ENCODE measurements at places on chromosomes 12 and 14.

GRCh38 chr12:100114574-100114973, 28.1 kb downstream of the BLTP3B start:
- H3K4me1 ChIP-seq = no peaks in the 10 kb centered on the region
- no peak overlapping the region for H3K27ac ChIP-seq
- DNase-seq = no peak
- no peak overlapping the region for H3K4me3 ChIP-seq

GRCh38 chr14:28764257-28765160, 2.1 kb upstream of the FOXG1 start:
- DNase-seq = no peak
- H3K4me3 ChIP-seq = no peak overlapping the region
- H3K27ac ChIP-seq = no peak overlapping the region
- no peaks in the 10 kb centered on the region for H3K36me3 ChIP-seq
- H3K27me3 ChIP-seq = no peaks in the 10 kb centered on the region

- peak overlapping the region; percentile 77 for H3K4me3 ChIP-seq
- no peaks in the 10 kb centered on the region for H3K36me3 ChIP-seq
- peaks cover 23% of the 10 kb centered on the region for H3K4me1 ChIP-seq
Observed at GRCh38 chr14:81219759-81220579, 790 bp downstream of the GTF2A1 start.

GRCh38 chr12:6178981-6179761, 21.0 kb upstream of the CD9 start:
- peaks cover 40% of the 10 kb centered on the region for H3K4me1 ChIP-seq
- H3K4me3 ChIP-seq = no peak overlapping the region
- H3K36me3 ChIP-seq = no peaks in the 10 kb centered on the region
- peak; percentile 50 for DNase-seq
- H3K27me3 ChIP-seq = no peaks in the 10 kb centered on the region

DNA sequence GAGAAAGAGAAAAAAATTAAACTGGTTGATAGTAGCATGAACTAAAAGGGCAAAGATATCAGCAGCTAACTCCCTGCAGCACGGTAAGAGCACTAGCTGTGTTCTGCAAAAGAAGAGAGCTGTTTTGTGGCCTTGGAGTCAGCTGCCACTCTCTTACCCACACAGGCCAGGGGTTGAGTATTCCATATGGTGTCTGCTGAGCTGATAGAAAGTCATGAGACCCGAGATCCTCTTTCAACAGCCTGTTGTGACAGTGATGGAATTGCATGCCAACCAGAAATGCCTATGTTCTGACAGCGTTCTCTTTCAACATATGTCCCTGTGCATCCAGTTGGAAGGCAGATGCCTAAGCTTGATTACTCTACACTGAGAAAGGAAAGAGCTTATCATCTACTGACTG, 39.9 kb downstream of the TMTC1 start:
- no peak overlapping the region for H3K27ac ChIP-seq
- H3K27me3 ChIP-seq = no peaks in the 10 kb centered on the region
- no peaks in the 10 kb centered on the region for H3K36me3 ChIP-seq

DNA sequence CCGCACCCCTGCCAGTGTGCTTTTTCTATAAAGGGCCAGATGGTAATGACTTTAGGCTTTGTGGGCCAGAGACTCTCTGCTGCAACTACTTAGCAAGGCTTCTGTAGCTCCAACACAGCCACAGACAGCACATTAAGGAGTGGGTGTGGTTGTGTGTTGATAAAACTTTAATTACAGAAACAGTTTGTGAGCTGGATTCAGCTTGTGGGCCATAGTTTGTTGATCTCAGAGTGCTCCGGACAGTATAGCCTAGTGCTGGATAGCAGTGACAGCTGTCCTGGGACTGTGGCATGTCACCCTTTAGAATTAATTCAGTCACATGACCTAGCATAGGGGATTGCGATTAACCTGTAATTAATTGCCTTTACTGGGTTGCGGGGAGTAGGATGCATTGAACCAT, 109.7 kb downstream of the ZNF664 start:
- no peak overlapping the region for H3K4me3 ChIP-seq
- H3K27ac ChIP-seq = no peak overlapping the region
- H3K4me1 ChIP-seq = 0 out of 2 replicates have a peak, but pooled peaks cover 3% of the 10 kb centered on the region
- H3K27me3 ChIP-seq = no peaks in the 10 kb centered on the region
- no peak for DNase-seq

GRCh38 chr14:59245809-59246295, 57.4 kb downstream of the DAAM1 start:
- no peaks in the 10 kb centered on the region for H3K36me3 ChIP-seq
- no peak for DNase-seq
- no peak overlapping the region for H3K27ac ChIP-seq
- H3K4me1 ChIP-seq = peaks cover 10% of the 10 kb centered on the region
- no peak overlapping the region for H3K4me3 ChIP-seq

- DNase-seq = no peak
- no peak overlapping the region for H3K27ac ChIP-seq
- no peak overlapping the region for H3K4me3 ChIP-seq
- H3K27me3 ChIP-seq = no peaks in the 10 kb centered on the region
- no peaks in the 10 kb centered on the region for H3K4me1 ChIP-seq
- peaks cover 4% of the 10 kb centered on the region for H3K36me3 ChIP-seq
Observed at GRCh38 chr12:12127304-12127703, 56.6 kb downstream of the BCL2L14 start.

DNA sequence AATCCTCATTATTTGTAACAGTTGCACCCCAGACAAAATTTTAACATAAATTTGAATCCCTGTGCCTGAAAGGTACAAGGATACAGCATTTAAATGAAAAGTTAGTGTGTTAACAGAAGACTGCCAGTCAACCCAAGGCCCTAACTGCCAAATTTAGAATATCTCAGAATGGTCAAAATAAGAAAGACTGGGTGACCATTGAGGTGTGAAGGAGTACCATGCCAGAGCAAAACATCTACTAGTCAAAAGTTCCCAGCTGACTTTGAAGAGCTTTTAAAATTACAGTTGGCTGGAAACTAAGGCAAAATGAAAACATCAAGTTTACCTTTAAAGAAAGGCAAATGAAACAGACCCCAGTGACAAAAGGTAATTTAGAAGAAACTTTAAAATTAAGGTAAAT, 18.4 kb downstream of the SAV1 start:
- H3K4me3 ChIP-seq = no peak overlapping the region
- no peaks in the 10 kb centered on the region for H3K4me1 ChIP-seq
- H3K27ac ChIP-seq = no peak overlapping the region
- DNase-seq = no peak
- H3K27me3 ChIP-seq = no peaks in the 10 kb centered on the region

DNA sequence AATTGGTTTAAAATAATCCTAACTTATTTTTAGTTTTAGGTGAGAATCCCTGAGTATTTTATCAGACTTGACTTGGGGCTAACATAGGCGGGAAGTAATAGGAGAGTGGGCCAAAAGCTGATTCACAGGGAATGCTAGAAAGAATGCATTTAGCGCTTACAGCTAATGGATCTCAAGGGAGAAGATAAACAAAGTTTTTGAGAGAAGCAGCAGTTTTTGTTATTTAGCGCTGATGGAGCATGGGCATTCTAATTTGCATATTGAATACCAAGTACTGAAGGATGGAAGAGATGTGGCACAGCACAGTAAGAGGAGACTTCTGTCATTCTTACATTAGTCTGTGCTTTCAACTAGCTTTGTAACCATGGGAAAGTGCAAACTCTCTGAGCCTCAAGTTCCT, 436.0 kb upstream of the FBXO33 start:
- DNase-seq = no peak
- no peak overlapping the region for H3K4me3 ChIP-seq
- no peaks in the 10 kb centered on the region for H3K27me3 ChIP-seq
- H3K36me3 ChIP-seq = no peaks in the 10 kb centered on the region
- H3K27ac ChIP-seq = no peak overlapping the region

- no peak overlapping the region for H3K27ac ChIP-seq
- H3K27me3 ChIP-seq = no peaks in the 10 kb centered on the region
- DNase-seq = no peak
Observed at GRCh38 chr12:121883315-121883660, 5.3 kb upstream of the PSMD9 start.

DNA sequence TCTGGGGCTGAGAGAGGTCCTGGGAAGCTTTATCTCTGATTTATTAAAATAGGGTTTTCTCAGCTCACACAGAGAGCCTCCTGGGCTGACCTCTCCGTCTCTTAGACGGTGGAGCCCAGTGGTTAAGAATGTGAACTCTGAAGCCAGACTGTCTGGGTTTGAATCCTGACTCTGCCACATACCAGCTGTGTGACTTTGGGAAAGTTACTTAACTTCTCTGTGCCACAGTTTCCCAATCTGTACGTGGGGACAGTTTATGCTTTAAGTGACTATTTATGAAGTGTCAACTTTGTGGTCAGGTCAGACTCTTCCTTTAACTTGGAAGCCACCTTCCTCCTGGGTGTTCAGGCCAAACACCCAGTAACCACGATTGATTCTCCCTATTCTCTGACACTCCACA, 290.9 kb downstream of the AACS start:
- no peaks in the 10 kb centered on the region for H3K4me1 ChIP-seq
- H3K36me3 ChIP-seq = no peaks in the 10 kb centered on the region
- no peak overlapping the region for H3K4me3 ChIP-seq
- no peak for DNase-seq
- no peak overlapping the region for H3K27ac ChIP-seq

- H3K4me3 ChIP-seq = no peak overlapping the region
- H3K27ac ChIP-seq = peak overlapping the region; percentile 6
- DNase-seq = no peak
- no peaks in the 10 kb centered on the region for H3K27me3 ChIP-seq
Observed at GRCh38 chr12:12432364-12432763, 75.5 kb downstream of the BORCS5 start.

DNA sequence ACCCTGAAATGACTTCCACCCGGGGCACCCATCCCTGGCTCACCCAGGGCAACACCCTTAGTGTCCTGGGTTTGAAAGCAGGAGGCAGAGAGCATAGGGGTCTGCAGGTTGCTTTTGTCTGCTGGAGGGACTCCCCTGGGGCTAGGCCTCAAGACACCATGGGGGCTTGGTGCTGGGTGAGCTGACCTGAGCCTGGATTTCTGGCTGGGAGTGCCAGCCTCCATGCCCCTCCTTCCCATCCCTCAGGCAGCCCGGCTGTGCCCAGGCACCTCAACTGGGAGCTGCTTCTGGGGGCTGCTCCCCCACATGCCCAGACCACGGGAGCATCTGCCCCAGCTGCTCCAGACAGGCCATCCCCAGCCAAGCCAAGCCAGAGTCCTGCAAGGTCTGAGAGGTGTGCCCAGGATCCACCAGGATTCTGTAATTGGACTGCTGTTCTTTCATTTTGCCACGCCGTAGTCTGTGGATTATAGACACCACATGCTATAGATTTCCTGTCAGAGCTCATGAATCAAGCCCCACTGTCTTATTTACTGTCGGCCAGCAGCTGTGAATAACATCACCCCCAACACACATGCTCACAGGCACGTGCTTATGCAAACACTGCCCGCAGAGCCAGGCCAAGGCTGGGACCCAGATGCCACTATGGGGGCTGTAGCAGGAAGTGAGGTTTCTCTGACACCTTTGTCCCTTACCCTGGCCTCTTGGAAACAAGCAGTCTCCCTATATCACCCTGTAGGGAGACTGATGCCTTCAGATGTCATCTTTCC, 29.4 kb upstream of the ESRRB start:
- H3K27me3 ChIP-seq = no peaks in the 10 kb centered on the region
- no peaks in the 10 kb centered on the region for H3K4me1 ChIP-seq
- no peak overlapping the region for H3K4me3 ChIP-seq
- H3K36me3 ChIP-seq = no peaks in the 10 kb centered on the region
- no peak for DNase-seq

DNA sequence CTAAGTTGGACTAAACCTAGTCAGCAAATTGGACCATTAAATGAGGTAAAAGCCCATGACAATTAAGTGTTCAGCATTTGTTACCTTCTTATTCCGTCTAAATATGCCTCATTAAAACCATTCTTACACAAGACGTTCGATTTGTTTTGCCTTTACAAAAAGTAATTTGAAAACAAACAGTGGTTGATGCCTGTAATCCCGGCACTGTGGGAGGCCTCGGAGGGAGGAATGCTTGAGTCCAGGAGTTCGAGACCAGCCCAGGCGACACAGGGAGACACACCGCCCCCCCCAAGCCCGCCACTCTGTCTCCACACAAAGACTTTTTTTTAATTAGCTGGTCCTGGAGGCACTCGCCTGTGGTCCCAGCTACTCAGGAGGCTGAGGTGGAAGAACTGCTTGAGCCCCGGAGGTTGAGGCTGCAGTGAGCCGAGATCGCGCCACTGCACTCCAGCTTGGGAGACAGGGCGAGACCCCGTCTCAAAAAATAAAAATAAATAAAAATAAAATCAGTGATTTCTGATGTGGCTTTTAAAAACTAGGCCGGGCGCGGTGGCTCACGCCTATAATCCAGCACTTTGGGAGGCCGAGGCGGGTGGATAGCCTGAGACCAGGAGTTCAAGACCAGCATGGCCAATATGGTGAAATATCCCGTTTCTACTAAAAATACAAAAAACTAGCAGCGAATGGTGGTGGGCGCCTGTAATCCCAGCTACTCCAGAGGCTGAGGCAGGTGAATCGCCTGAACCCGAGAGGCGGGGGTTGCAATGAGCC, 856 bp upstream of the EIF4B start:
- H3K4me1 ChIP-seq = peaks cover 37% of the 10 kb centered on the region
- H3K27me3 ChIP-seq = no peaks in the 10 kb centered on the region
- peak overlapping the region; percentile 77 for H3K4me3 ChIP-seq
- H3K27ac ChIP-seq = peak overlapping the region; percentile 99

GRCh38 chr12:123468786-123469185, 10.8 kb downstream of the SNRNP35 start:
- no peak overlapping the region for H3K27ac ChIP-seq
- no peak for DNase-seq
- peaks cover 2% of the 10 kb centered on the region for H3K36me3 ChIP-seq
- no peaks in the 10 kb centered on the region for H3K27me3 ChIP-seq
- no peak overlapping the region for H3K4me3 ChIP-seq
- H3K4me1 ChIP-seq = peaks cover 18% of the 10 kb centered on the region

DNA sequence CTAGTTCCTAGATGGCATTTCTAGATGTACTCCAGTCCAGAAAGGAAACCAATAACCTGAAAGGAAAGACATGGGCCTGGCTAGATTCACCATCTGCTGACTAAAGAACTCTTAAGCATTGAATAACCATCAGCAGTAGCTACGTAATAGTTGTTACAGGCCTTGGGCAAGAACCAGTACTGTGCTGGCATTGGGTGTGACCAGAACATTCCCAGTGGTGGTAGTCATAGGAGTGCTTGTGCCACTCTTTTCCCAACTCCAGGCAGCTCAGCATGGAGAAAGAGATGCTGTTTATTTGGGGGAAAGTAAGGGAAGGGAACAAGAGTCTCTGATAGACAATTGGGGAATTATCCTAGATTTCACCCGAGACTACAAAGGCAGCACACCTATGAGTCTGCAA, 333.3 kb downstream of the SLC16A7 start:
- H3K27me3 ChIP-seq = no peaks in the 10 kb centered on the region
- DNase-seq = no peak
- H3K4me1 ChIP-seq = no peaks in the 10 kb centered on the region
- no peaks in the 10 kb centered on the region for H3K36me3 ChIP-seq

GRCh38 chr14:35883677-35884293, 57.6 kb downstream of the BRMS1L start:
- no peak overlapping the region for H3K27ac ChIP-seq
- no peak for DNase-seq
- H3K27me3 ChIP-seq = no peaks in the 10 kb centered on the region

GRCh38 chr12:52036587-52037171, 14.6 kb upstream of the NR4A1 start:
- peak overlapping the region; percentile 41 for H3K4me3 ChIP-seq
- peaks cover 33% of the 10 kb centered on the region for H3K4me1 ChIP-seq
- no peaks in the 10 kb centered on the region for H3K36me3 ChIP-seq
- peak; percentile 90 for DNase-seq

All from Caco-2 (cell line).